ENCODE measurements at places on chromosomes 2 and 18.

DNA sequence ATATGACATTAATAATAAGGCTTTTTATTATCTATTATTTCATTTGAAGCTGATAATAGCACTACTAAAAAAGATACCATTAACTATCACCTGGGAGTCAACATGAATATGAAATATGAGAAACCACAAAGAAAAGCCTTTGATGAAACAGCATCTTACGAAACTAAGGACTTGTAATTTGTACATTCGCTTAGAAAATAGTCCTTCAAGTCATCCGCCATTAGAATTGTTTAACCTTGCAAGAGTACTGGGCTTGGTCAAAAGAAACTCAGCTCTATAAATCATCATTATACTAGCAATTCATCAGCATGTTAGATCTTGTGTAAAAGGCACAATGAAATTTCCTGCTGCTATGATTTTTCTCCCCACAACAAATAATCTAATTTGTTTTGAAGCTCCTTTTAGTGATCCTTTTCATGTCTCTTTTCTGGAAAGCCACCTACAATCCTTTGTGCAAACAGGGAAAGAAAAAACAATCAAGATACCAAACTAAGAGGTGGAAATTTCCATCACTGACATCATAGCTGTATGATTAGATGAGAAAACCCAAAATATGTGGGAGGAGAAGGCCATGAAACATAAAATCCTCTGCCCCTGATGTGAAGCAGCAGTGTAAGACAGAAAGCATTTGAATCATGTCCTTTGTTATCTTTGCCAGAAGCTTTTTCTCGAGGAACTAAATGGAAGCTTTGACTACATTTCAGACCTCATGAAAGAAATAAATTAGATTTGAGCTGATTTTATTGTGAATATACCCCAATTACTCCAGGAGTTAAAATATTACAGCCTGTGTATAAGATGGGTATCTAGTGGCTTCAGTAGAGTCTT lies 31.2 kb downstream of the SCN9A start:
- no peak for DNase-seq

DNA sequence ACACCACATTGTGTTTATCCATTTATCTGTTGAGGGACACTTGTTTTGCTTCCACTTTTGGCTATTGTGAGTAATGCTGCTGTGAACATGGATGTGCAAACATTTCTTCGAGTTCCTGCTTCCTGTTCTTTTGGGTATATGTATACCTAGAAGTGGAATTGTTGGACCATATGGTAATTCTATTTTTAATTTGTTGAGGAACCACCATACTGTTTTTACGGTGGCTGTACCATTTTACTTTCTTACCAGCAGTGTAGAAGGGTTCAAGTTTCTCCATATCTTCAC lies 23.1 kb downstream of the ANXA4 start:
- peak; percentile 67 for DNase-seq

DNA sequence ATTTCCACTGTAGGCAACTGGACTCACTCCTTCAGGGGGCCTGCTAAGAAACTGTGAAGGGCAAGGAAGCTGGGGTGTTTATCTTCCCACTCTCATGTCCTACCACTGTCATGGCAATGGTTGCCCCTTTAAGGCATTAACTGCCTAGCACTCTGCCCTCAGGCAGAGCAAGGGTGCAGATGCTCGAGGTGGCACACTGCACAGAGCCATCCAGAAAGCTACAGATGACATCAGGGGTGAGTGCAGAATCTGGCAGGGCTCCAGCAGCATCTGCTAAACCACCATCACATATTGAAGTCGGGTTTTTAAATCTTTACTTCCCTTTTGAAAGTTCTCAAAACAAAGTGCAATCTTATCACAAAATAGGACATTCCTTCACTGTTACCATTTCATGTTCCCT lies 75.4 kb downstream of the RAPGEF4 start:
- peak; percentile 49 for DNase-seq

GRCh38 chr2:227415538-227416424 lies 28.0 kb upstream of the SCYGR1 start:
- peak; percentile 74 for DNase-seq

GRCh38 chr18:40414155-40414754 lies 1540.8 kb upstream of the PIK3C3 start:
- DNase-seq: no peak

DNA sequence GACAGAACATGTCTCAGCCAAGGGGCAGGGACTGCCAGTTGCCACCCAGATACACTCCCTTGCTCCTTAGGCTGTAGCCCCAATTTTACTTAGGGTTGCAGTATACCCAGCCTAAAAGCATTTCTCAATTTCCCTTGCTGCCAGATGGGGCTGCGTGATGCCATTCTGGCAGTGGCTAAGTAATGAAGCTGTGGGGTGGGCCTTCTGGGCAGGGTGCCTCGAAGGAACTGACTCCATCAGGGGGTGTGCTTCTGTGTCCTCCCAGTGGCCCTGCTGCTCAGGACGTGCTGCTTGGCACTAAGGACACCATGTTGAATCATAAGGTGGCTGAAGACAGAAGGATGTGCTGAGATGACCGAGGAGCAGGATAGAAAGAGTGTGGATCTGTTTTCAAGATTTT lies 74.2 kb downstream of the VWA3B start:
- DNase-seq: no peak

DNA sequence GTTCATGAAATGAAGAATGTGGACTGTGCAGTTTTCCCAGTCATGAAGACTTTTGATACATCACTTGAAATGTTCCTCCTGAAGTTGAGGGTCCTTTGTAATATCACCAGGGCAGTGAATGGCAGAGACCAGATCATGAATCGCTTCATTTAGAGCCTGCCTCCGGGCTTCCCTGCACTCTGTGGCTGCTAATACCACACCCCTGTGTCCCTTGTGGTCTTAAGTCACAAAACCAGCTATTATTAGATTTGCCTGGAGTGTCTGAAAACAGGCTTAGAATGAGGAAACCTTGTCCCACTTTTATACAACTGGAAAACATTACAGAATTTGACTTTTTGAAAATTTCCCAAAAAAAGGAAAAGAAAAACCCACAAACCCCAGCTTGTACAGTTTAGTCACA lies 147.9 kb downstream of the MGAT5 start:
- no peak for DNase-seq

GRCh38 chr2:109511168-109511567 lies 102.6 kb downstream of the SEPTIN10 start:
- DNase-seq: no peak

DNA sequence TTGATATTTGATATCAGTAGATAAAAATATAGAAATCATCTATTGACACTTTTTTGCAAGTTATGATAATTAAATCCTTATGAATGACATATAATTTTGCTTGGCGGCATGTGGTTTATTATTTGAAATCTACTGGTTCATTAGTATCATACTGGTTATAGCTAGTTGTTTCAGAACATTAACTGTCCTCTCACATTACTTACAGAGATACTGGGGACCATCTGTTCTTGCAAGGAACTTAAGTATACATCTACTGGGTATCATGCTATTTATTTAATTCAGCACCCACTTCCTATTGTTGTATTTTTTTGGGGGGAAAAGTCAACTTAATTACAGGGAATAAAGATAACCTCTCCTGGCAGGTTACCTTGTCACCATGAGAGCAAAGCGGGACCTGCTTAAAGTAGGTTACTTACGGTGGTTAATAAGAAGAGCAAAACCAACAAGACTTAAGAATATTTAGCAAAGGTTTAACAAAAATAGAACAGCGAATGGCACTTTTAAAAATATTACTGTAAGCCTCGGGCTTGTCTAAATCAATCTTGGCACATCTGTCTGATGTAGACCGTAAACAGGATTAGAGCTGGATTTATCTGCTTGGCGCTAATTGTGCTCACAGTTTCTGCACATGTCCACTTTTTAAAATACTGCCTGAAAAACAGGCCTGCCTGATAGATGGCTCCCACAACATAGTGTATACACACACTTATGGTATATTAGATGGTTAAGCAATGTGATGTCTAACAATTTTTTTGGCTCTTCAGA lies 41.8 kb downstream of the CERKL start:
- no peak for DNase-seq

DNA sequence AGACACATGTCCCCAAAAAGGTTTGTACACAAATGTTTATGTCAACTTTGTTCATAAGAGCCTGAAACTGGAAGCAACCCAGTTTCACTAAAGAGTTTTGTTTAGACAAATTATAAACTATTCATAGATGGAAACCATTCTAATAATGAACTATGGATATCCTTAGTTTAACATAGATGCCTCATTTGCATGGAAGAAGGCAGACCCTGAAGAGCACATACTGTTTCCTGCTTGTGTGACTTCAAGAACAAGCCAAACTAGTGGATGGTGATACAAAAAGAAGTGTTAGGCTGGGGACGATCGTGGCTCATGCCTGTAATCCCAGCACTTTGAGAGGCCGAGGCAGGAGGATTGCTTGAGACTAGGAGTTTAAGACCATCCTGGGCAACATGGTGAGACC lies 48.1 kb downstream of the ACOXL start:
- DNase-seq: no peak

GRCh38 chr2:226915846-226916360 lies 80.0 kb downstream of the RHBDD1 start:
- no peak for DNase-seq

- DNase-seq: no peak
Measured at GRCh38 chr2:217181512-217181911, 321.6 kb upstream of the TNP1 start.

DNA sequence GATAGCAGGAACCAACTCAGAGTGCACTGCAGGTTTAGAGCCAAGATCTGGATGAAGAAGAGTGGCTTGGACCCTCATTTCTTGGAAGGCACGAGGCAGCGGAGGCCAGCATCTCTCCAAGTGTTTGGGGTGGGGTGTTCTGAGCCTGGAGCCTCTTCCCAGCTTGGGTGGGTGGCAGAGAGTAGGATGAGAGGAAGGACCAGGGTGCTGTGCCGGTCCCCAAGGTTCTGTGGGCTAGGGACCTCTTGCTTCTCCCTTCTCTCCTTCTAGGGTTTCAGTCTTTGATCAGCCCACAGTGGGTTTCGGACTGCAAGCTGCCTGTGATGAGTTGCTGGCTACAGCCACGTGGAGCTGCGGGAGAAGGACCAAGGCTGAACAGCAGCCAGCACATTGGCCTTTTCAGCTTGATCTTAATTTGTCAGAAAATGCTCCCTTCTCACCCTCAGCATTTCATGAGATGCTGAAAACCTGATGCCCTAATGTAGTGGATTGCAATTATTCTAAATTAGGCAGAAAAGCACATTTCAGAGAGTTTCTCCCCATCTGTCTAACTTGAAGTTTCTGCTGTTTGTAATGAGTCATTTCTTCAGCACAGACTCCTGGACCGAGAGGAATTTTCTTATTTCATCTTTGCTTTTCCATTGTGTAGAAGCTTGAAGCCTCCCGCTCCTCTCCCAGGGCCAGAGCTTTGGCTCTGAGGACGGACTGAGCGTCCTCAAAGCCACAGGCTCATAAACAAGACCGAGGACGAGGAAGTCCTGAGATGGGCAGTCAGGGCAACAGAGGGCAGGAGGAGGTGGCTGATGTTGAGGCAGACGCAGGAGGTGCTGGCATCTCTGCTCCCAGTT lies 99.1 kb upstream of the HDAC4 start:
- DNase-seq: peak; percentile 61

- no peak for DNase-seq
Measured at GRCh38 chr2:208939852-208940251, 484.0 kb upstream of the MAP2 start.

DNA sequence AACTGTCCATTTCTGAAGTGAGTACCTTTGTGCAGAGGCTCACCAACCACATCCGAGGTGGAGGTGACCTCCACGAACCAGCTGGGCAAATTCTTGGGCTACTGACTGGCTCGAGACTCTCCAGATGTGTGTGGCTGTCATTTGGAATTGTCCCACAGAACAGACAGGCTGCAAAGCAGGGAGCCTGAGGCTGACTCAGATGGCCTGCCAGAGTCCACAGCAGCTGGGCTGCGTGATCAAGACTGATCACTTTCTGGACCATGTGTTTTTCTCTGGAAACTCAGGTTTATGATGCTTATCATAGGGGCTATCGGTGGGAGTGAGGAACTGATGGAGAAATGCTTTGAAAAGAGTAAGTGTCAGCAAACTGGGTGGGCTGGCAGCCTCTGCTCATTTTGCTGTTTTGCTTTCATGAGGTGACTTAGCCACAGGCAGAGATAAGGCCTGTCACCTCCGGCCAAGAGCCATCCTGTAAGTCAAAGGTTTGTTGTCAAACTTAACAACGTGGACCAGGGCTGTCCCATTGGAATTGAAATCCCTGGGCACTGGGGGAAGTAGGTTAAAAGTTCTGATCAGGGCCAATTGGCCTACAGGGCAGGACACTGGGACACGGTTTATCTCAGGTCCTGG lies 120.4 kb downstream of the LIPG start:
- no peak for DNase-seq

DNA sequence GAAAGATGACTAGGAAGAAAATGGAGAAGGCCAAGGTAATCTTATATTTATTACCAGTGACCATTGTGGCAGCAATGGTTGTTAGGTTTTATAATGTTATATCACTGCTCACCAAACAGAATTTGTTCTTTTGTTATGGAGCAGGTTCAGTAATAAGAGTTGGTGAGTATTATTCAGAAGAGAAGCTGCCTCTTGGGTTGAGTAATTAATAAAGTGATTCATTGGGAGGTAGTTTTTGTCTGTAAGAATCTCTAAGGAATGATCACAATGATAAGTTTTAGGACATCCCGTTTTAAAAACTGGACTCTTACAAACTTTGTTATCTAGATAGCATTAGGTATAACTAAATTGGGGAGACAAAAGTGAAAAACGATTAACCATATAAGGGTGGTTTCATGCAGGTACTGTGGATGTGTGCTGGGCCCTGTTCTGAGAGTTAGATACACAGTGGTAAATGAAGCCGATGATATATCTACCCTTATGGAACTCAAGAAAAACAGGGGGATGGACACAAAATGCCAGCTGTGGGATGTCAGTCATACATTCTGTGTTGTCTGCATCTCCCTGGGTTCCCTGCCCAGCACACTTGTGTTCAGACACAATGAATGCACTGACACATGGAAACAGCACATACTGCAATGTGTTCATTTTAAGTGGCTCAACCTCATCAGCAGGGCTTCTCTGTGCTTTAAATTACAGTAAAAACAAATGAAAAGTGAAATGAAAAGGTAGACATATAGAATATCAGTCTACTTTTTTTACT lies 7.5 kb downstream of the MAP4K4 start:
- no peak for DNase-seq

DNA sequence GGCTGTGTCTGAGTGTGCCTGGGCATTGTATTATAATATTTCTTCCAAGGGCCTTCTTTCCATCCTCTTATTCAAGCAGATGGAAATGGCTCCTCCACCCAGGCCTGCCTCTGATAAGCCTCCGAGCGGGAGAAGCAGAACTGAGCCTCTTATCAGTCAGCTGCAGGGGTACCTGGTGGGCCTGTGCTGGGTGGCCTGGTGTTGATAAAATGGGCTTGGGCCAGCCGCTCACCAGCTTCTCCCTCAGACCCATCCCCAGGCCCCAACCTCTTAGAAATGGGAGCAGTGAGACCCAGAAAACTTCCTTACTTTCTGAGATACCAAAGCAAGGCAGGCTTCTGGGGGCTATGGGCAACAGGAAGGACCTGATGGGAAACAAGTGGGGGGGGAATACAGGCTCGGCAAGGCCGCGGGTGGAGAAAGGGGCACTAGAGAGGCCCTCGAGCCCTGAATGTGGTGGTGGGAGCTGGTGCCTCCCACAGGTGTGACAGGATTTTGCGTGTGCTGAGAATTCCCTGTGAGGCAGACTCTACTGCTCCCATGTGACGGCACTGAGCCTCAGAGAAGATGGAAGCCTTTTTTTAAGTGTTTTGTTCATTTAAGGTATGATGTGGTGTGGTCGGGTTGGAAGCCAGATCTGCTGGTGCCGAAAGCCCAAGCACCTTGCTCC lies 18.3 kb downstream of the GYPC start:
- DNase-seq: no peak

Data from suppressor macrophage (primary cell).